Left lobe of liver (tissue), 2 donors: ENCODE measurements at places on chromosomes 4 and X. TPM values are rescaled to one million over a fixed set of nuclear protein-coding genes. Genes with fewer than 3 reads are reported as not detected.

HEPH gene
- total RNA-seq: 1.5 TPM

BTK gene
- total RNA-seq: 1.3 TPM

GYPB gene
- total RNA-seq: not detected

ADH1A gene
- total RNA-seq: 355 TPM

RTL5 gene
- total RNA-seq: 3.1 TPM

SUV39H1 gene
- 4.3 TPM for total RNA-seq

STARD8 gene
- 10.6 TPM for total RNA-seq

TMPRSS11A gene
- total RNA-seq: not detected

CDX4 gene
- not detected for total RNA-seq

ZCCHC4 gene
- total RNA-seq: 4.1 TPM

DMRTC1 gene
- not detected for total RNA-seq

KIT gene
- 0.23 TPM for total RNA-seq
